ENCODE measurements at places on chromosomes 11 and 22. TPM values are rescaled to one million over a fixed set of nuclear protein-coding genes. Genes with fewer than 3 reads are reported as not detected.

The GDPD4 gene
- not detected for total RNA-seq

The DSCAML1 gene
- not detected for total RNA-seq

The DRD4 gene
- not detected for total RNA-seq

The TRIM64C gene
- not detected for total RNA-seq
